SHP77 (cell line): ENCODE measurements at places on chromosomes 7 and 10.
A peak's percentile ranks its signal among the peaks of the same experiment; 100 is the strongest.

GRCh38 chr7:157020514-157021070, 10.1 kb upstream of the MNX1 start:
- no peak for DNase-seq

GRCh38 chr10:70509757-70510147, 31.2 kb downstream of the PALD1 start:
- DNase-seq: no peak

- no peak for DNase-seq
Measured at GRCh38 chr7:112092709-112093395, 113.3 kb downstream of the DOCK4 start.

- no peak for DNase-seq
Measured at GRCh38 chr7:122383934-122384333, 79.4 kb upstream of the FEZF1 start.

- no peak for DNase-seq
Measured at GRCh38 chr7:40882071-40882658, 747.4 kb downstream of the SUGCT start.

DNA sequence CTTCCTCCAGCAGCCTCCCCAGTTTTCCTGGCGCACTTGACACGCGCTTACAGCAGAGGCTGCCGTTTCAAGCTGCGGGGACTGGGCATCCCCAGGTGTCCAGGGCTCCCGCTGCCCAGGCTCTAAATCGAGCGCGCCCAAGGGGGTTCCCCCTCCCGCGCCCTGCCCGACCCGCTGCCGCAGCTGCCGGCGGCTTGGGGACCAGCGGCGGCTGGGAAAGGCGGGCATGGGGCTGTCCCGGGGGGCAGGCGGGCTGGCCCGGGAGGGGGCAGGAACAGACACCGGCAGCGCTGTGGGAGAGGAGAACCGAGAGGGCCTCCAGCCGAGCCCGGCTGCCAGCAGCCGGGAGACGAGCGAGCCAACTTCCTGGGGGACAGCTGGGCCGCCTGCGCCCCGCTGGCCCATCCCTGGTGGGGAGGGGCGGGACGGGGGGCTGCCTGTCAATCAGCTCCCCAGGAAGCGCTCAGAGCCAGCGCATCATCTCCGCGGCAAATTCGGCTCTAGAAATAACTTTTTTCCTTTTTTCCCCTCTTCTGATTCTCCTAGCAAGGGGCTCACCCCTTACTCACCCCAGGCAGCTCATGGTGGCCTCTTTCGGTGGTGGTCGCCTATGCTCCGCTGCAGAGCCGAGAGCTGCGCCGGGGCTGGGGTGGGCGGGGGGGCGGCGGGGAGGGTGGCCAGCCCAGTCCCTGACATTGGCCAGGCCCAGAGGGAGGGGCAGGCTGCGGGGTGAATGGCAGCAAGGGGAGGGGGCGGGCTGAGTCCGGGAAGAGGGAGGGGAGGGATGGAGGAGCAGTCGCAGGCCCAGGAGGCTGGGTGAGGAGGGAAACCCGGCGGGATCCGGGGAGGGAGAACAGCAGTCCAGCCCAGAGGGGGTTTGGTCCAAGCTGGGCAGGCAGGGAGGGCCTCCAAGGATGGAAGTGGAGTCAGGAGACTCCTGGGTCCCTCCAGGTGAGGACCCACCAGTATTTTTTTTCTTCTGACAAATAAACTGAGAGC, 14.7 kb downstream of the GRID2IP start:
- DNase-seq: peak; percentile 41

- DNase-seq: no peak
Measured at GRCh38 chr10:60450291-60450690, 60.6 kb upstream of the ANK3 start.

- DNase-seq: no peak
Measured at GRCh38 chr7:50696810-50697582, 85.7 kb downstream of the GRB10 start.

- DNase-seq: no peak
Measured at GRCh38 chr7:128113839-128114238, 82.6 kb upstream of the LRRC4 start.

DNA sequence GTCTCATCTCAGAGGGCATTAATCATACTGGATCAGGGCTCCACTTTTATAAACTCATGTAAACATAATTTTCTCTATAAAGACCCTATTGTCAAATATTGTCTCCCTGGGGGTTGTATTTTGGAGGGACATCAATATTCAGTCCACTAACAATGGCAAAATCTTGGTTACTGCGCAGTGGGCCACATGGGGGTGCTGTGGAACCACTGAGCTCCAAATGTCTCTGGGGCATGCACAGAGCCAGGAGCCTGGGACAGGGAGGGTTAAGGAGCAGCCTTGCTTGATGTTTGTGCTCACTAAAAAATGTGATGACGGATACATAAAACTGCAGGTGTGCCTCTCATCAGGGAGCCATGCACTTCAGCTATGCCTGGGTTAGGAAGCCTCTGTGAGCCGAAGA, 62.1 kb upstream of the PRSS58 start:
- no peak for DNase-seq

- DNase-seq: no peak
Measured at GRCh38 chr10:62899311-62899710, 83.1 kb upstream of the EGR2 start.

GRCh38 chr7:92432299-92432946, 14.9 kb upstream of the GATAD1 start:
- DNase-seq: no peak

DNA sequence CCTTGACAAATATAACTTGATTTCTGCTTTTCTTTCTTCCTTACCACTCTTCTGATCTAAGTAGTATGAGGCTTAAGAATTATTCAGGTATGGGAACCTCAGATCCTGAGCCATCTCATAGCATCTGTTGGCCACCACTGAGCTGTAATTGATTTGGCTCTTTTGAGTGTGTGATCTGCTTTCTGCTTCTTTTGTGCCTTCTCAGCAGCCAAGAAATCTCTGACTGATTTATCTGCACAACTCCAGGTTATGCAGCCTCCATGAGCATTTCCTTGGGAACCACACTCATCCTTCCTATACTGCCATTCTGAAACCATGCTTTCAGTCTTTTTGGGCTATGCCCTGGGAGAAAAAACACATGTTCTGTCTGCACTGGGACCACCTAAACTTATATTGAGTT, 178.0 kb upstream of the FAM3C start:
- DNase-seq: no peak

GRCh38 chr7:18405726-18406125, 89.8 kb upstream of the HDAC9 start:
- DNase-seq: no peak

DNA sequence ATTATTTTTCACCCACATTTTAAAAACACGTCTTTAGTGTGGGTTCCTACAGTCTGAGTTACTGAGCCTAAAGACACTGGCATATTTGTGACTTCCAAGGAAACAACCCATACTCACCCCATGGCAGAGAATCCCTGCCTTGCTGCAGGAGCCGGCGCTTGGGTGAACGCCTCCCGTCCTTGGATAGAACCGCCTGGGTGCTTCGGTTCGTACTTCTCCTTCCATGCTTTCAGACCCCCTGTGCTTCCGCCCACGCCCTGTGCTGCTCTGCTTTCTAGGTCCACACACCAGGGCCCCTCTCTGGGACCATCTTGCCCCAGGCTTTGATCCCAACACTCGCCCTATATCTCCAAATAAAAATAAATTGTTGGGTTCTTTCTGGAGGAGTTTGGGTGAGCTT, 125.8 kb downstream of the PTPRN2 start:
- DNase-seq: no peak

DNA sequence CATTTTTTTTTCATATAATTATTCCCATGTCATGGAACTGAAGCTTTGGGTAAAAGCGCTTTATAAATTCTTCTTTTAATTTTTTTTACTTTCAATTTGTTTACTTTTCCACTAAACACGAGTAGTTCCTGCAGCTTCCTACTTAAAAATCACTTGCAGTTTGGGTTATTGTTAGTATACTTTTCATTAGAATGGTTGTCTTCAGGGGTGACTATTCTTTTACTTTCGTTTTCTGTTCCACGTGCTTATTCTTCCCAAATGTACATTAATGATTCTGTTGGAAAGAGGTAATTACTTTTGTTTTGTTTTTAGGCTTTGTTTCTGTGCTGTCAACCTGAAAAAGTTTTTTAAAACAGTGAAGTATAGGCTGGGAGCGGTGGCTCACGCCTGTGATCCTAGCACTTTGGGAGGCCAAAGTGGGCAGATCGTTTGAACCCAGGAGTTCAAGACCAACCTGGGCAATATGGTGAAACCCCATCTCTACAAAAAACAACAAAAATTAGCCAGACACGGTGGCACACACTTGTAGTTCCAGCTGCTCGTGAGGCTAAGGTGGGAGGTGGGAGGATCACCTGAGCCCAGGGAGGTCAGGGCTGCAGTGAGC, 5.2 kb upstream of the CFAP69 start:
- no peak for DNase-seq

DNA sequence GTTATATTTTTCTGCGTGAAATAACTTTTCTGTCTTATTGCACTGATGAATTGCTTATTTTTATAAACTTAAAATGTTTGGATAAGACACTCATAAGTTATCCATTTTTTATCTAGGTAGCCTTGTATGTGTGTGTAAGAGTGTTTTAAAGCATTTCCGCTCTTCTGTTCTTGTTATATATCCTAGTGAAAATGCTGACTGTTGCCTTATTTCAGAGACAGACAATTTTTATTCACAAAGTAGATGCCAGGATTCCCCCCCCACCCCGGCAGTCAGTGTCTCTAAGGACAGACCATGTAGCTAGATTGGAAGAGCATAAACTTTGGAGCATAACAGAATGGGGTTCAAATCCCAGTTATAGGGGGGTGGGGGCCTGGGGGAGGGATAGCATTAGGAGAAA, 1.6 kb downstream of the SMC3 start:
- DNase-seq: no peak

DNA sequence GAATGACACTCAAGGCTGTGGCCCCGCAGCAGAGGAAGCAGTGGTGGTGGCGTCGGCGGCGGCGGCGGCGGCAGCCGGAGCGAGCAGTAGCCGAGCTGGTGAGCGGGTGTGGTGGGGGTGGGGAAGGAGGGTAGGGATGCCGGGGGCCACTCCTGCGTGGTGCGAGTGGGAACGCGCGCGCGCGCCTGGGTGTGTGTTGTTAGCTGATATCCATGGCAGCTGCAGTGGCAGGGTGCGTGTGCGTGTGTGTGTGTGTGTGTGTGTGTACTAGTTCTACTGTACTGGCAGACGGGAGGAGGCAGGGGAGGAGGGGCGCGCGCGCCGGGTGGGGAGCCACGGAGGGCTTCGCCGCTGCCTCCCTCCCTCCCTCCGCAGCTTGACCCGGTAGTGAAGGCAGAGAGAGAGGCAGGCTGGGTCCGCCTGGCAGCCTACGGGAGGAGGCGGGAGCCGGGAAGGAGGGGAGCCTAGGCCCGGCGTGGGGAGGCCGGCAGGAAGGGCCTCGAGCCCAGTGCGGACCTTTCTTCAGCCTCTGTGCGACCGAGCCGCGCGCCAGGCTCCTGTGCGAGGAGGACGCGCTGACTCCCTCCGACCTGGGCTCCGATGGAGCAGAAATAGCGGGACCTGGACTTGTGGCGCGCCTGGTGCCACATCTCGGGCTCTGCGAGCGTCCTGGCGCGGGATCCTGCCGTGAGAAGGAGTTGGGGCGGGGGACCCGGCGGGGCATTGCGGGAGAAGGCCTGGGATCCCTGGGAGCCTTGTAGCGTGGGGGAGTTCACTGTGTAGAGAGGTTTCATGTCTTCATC, at the start of gene MAGI2:
MAGI2 (minus strand) TSS at position 110 of the 803 bp plus-strand sequence. CDS start 347 bp downstream, outside the sequence.
- no peak for DNase-seq

- DNase-seq: peak; percentile 44
Measured at GRCh38 chr7:143901332-143901667, 676 bp downstream of the TCAF1 start.

DNA sequence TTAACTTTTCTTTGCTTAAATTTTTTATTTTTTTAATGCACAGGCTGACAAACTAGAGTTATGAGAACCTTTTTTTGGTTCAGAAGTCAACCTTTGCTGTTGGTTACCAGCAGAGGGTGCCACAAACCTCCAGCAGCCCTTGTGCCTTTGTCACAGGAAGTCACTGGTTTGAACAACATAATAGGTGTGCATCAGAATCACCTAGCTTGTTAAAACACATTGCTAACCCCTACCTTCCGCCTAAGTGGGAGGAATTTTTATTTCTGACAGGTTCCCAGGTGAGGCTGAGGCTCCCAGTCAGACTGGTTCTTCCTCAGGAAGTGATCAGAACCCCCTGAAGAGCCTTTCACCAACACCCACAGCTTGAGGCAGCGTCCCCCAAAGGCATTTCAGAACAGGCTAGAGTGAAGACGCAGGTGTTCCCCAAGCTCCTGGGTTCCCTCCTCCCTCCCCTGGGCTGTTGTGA, 22.6 kb upstream of the VDAC2 start:
- peak; percentile 16 for DNase-seq

GRCh38 chr10:86258941-86259340, 107.7 kb downstream of the GRID1 start:
- no peak for DNase-seq

GRCh38 chr10:51521605-51522004, 177.8 kb downstream of the CSTF2T start:
- no peak for DNase-seq

DNA sequence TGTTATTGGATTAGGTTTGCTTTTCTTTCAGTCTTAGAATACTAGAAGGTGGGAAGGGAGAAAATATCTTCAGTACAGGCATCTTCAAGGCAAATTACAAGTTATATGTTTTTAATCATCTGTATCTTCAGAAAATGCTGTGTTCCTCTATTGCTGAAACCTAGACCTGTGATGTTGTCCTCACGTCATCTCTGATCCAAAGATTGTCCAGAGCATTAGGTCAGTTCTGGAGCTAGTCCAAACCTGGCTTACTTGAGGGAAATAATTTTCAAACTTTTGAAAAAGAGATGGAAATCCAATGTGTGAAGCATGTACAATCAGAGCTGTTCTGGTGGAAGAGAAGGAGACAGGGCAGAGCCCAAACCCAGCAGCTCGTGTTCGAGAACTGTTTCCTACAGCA, 217.3 kb downstream of the ZEB1 start:
- no peak for DNase-seq

DNA sequence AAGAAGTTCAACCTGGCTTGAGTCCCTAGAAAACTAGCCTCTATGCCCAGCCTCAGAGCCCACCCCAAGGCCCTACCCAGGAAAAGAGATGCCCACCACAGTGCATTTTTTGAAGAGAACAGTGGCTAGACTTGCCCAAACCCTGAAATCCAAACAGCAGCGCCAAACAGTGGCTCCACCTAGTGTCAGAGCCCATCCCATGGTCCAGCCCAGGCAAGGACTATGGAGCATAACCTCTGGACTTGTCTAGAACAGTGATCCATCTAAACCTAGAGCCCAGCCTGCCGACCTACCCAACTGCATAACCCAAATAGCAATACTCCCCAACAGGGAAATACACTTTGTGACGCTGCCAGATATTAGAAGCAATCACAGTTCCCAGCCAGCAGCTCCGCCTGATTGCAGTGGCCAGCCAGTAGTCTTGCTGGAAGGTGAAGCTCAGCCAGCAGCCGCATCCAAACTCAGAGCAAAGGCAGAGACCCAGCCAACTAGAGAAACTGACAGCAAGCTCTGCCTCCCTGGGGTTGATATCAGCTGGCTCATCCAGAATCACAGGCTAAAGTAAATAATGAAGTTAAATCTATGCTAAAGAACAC, 44.5 kb downstream of the HBP1 start:
- DNase-seq: no peak
